NCI-H1694 treated with DMSO at 0.1 percent for 48 hours (cell line): ENCODE measurements at places on chromosomes 5 and 9.
A peak's percentile ranks its signal among the peaks of the same experiment; 100 is the strongest.

DNA sequence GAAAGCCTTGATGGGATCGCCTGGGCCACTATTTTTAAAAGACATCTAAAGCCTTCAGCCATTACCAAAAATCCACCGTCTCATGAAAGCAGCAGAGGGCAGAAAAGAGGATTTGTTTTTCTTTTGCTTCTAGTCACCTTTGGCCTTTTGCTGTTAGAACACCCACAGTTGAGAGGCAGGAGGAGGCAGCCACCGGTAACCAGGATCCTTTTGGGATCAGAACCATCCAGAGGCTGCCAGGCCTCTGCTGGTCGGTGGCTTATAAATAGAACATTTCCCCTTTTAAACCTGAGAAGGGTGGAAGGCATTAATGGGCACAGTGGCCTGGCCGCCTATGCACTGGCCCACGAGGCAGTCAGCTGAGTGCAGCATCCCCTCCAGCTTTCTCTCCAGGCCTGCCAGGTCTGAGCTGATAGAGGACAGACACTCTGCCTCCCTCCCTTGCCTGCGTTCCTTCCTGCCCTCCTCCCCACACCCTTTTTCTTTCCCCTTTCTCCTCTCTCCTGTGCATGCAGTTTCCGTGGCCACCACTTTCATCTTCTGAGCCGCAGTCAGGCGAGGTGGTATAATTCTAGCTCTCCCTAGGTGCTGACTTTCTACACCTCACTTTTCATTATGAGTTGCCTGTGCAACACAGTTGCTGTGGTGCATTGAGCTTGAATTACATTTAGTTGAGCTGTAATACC lies 253.4 kb downstream of the ARHGAP26 start:
- DNase-seq: peak; percentile 60

GRCh38 chr9:133137451-133138231 lies 16.6 kb upstream of the RALGDS start:
- DNase-seq: no peak

DNA sequence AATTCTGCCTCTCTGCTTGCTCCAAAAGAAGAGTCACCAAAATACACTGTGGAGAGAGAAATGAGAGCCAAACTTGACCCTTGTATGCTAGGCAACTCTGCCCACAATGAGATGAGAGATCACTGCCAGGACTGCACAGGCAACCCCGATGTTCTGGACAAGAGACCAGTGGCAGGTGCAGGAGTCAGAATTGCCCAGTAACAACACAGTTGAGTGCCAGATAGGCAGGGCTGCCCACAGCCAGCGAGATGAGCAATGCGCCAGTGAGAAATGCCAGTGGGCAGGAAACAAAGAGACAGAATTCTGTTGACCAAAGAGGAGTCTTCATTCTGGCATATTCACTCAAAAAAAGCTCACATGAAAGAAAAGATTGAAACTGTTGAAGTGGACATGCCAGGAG lies 570.7 kb downstream of the CAAP1 start:
- no peak for DNase-seq

GRCh38 chr9:110850401-110851135 lies 182.0 kb downstream of the MUSK start:
- DNase-seq: no peak

DNA sequence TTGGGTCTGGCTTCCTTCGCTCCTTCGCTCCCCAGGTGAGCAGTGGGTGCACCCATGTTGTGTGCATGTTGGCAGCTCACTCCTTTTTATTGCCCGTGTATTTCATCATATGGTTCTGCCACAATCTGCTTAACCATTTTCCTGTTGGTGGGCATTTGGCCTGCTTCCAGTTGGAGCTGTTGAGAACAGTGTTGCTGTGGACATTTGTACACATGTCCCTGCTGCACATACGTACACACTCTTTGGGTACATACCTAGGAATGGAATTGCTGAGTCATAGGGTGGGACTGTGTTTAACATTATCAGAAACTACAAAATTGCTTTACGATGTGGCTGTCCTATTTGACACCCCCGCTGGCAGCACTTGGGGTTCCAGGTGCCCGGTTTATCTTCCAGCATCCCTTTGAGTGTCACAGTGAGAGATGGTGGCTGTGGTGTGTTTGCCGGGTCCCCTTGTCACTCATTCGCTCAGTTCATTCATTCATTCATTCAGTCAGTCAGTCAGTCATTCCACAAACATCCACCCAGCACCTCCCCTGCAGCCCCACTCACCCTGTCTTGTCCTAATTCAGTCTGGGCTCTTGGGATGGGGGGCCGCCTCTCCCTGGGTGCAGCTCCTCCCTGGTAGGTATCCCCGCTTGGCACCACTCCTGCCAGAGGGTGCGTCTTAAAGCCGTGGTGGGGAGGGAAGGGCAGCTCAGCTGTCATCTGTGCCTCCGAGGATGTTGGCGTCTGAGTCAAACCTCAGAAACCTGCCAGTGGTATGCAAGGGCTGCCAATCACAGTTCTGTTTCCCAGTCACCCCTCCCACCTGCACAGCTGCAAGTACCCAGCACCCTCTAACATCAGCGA lies 7.9 kb upstream of the FIBCD1 start:
- no peak for DNase-seq

- no peak for DNase-seq
These were observed 180.3 kb downstream of the C9orf152 start for GRCh38 chr9:110027671-110028081.

GRCh38 chr9:112334432-112334841 lies 1.0 kb upstream of the PTBP3 start:
- DNase-seq: no peak

DNA sequence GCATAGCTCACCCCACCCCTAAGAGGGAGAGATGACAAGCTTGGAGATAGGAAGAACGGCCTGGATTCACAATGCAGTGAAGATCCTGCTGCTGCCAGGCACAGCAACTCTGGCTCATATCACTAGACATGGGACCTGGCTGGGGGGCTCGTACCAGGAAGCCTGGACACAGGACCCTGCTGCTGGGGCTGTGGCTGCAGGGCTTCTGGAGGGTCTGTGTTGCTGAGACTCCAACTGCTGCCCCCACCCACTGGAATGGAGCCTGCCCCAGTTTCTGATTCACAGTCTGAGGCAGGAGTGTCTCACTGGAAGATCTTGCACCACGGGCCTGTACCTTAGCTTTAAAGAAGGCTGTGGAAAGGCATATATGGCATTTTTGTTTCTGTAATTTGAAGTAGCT lies 31.0 kb upstream of the GLRX start:
- no peak for DNase-seq

DNA sequence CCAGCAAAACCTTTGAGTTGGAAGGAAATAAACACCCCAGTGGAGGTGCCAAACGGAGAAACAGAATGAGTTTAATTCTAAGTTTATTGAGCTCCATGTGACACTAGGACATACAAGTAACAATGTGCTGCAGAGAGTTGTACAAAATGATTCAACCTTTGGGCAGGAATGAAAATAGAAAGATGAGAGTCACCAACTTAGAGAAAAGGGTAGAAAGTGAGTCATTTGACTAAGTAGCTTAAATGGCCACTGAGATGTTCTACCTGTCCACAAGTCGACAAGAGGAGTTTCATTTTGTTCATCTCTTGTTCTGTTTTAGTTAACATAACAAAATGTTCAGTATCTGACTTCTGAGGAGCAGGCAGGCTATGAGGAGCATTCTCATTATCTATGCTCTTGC lies 284.7 kb downstream of the NR2F1-AS1 start:
- DNase-seq: no peak

GRCh38 chr9:73149371-73150067 lies 2.1 kb upstream of the ANXA1 start:
- no peak for DNase-seq

DNA sequence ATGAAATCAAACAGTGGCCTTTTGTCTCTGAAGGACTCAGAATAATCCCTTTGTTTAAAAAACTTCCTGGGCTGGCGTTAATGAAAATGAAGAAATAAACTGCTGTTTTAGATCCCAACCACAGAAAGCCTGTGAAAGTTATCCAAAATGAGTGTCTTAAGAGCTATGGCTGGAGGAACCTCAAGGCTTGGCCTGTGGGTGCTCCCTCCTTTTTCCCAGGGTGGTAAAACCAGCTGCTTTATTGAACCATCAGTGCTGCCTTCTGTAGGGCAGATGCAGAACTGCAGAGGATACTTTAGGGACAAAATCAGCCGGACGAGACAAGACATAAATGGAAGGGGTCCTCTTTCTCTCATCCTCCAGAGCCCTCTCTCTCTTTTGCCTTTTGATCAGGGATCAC lies 100.9 kb downstream of the SMARCA2 start:
- DNase-seq: peak; percentile 6

- no peak for DNase-seq
These were observed 2.7 kb downstream of the TNC start for GRCh38 chr9:115115117-115115880.

GRCh38 chr9:36158917-36159316 lies 10.3 kb upstream of the CCIN start:
- no peak for DNase-seq

DNA sequence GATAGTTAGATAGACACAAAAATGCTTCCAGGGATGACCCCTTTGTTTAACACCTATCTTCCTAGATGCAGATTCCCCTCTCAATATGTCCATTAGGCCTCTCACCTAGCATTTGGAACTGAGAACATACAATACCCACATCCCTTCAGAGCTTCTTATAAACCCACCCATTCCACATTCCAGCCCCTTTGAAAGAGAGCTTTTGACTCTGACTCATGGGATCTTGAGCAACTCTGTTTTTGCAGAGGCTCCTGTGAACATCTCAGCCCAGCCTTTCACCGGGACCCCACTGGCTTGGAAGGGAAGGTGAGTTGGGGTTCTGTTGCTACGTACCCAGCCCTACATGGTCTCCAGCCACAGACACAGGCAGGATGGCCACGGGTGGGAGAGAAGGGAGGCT lies 195.5 kb downstream of the FRMD3 start:
- DNase-seq: no peak

DNA sequence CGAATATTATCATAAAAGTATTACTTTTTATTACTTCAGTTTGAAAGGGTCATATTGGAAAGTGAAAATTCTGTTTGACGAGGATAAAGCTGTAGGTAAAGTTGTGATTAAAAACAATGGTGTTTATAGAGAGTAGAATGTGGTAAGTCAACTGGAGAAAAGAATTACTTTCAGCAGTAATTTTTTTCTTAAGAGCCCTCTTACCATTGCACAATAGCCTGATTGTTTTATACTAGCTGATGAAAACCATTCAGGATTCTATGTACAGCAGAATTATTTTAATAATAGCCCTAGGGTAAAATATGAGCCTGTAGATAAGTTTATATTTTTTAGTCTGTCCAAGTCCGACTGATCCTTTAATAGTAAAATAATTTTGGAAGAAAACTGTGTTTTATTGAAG lies 16.6 kb downstream of the CDC42SE2 start:
- DNase-seq: no peak

- DNase-seq: peak; percentile 2
These were observed 543.1 kb downstream of the TLE1 start for GRCh38 chr9:81146241-81146640.

DNA sequence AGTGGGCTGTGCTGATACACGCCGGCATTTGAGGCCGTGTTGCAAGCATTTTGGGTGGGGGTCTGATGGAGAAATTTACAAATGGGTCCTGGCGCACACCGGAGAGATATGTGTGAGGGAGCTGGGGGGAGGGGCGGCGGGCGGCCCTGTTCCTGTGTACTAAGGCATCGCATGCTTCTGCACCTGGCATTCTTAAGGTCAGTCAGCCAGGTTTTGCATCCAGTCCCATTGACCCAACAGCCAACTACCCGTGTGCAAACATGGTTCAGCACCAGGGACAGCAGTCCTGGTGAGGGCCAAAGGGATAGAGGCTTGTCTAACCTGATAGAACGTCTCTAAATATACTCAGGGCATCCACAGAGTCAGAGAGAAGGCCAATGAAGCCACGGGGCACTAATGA lies 839 bp downstream of the GABRG2 start:
- DNase-seq: no peak

GRCh38 chr5:132006331-132007120 lies 4.9 kb downstream of the ACSL6 start:
- DNase-seq: no peak

DNA sequence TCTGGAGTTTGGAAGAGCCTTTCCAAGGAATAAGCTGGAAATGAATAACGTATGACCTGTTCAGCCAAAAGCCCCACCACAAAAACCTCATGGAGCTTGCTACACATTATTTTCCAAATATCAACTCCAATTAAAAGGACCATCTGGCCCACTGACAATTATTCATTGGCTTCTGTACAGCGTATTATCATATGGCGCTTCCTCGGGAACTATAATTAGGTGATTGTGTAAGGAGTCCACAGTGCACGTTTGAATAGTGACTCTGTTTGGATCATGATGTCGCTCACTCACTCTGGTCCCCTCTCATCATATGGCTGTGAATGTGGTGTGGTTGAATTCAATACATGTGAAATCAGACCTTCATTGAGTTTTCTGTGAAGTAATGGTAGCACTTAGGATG lies 52.1 kb downstream of the GDNF start:
- DNase-seq: peak; percentile 99

- no peak for DNase-seq
These were observed 37.1 kb downstream of the GLIS3 start for GRCh38 chr9:4262735-4263141.

- DNase-seq: no peak
These were observed 18.1 kb upstream of the TNC start for GRCh38 chr9:115135821-115136778.

GRCh38 chr5:78232163-78232562 lies 62.3 kb downstream of the AP3B1 start:
- no peak for DNase-seq

- peak; percentile 96 for DNase-seq
These were observed 15.1 kb upstream of the ZNF131 start for GRCh38 chr5:43105369-43106289.
